ENCODE measurements at places on chromosomes 7 and 10.

DNA sequence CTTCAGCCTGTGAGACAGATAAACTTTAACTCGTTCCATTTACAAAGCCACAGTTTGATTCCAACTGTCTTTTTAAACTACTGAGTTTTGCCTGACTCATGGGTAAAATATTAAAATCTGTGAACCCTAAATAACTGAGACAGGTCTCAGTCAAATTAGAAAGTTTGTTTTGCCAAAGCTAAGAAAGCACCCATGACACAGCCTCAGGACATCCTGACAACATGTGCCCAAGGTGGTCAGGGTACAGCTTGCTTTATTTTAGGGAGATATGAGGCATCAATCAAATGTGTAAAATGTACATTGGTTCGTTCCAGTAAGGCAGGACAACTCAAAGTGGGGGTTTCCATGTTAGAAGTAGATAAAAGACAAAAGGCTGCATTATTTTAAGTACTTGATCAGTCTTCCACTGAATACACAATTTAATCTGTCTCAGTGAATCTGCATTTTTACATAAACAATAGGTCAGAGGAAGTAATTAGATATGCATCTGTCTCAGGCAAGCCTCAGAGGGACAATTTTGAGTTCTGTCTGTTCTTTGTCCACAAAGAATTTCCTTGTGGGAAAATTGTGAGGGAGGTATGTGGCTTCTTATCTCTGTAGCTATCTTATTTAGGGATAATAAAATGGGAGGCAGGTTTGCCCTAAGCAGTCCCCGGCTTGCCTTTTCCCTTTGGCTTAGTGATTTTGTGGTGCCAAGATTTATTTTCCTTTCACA is 11.0 kb upstream of the PIP start:
- DNase-seq, result no peak

- no peak for DNase-seq
Observed at GRCh38 chr10:4194231-4194630, 409.2 kb upstream of the KLF6 start.

- peak; percentile 52 for DNase-seq
Observed at GRCh38 chr10:35259769-35260397, 76.4 kb upstream of the CCNY start.

DNA sequence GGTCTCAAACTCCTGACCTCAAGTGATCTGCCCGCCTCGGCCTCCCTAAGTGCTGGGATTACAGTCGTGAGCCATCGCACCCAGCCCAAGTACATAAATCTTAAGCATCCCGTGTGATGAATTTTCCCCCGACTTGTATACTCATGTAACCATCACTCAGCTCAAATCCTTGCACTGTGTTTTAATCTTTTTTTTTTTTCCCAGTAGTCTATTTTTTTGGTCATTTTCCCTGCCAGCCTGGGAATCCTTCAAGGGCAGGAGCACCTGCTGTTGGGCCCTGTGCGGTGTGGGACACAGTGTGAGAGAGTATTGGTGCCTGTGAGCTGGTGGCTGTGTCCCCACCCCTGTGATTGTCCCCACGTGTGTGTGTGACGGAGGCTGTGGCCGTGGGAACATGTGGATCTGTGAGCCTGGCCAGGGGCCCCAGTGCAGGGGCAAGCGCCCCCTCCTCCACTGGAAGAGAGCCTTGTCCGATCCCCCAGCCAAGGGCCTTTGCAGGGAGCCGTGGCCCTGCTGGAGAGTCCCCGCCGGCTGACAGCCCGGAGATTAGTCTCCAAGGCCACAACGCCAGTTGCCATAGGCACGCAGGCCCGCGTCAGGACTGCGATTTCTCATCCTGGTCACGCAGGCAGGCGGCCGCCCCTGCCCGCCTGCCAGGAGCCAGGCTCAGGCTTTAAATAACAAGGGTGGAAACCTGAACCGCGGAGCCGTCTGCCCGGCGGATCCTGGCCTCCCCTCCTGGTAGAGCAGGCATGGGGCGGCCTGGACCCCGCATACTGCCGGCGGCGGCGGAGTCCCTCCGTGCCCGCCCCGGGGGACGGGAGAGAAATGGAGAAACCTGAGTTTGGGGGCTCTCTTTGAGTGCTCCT is 26.5 kb downstream of the GTF2IRD1 start:
- peak; percentile 67 for DNase-seq

GRCh38 chr10:85265121-85265520 is 936.7 kb downstream of the CCSER2 start:
- no peak for DNase-seq

DNA sequence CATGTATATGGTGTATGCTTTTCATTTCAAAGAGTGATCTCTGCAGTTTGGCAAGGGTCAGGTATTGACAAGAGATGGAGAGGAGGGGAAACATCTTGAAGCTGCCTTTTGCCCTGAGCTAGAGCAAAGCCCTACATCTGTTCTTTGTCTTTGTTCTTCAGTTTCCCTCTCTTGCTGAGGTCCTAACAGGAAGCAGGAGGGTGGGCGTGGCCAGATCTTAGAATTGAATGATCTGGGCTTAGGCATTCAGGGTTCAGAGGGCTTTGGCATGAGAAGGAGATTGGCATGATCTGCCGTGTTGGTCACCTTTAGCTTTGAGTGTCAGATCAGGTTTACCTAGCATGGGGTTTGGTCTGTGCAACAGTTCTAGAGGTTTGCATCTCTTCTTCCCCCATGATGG is 41.3 kb downstream of the LRMDA start:
- DNase-seq, result no peak

DNA sequence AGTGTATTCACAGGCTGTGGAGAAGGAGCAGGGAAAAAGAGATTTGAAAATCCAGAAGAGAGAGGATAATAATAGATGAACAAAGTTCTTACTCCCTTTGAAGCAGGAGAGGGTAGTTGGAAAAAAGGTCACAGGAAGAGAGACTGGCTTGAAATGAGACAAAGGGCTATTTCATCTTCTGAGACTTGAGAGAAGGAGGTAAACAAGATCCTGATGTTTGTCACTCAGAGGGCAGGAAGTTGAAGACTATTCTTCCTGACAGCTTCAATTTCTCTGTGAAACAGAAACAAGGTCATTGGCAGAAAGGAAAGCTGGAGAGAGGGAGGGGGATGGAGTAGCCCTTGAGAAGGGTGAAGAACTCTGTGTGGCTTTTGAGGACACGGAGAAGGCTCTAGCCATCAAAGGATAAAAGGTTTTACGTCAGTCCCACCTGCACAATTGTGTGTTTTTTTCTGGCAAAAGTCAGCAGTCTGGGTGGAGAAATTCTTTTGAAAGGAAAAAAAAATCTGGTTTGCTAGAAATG is 216.1 kb upstream of the STEAP4 start:
- DNase-seq, result no peak

DNA sequence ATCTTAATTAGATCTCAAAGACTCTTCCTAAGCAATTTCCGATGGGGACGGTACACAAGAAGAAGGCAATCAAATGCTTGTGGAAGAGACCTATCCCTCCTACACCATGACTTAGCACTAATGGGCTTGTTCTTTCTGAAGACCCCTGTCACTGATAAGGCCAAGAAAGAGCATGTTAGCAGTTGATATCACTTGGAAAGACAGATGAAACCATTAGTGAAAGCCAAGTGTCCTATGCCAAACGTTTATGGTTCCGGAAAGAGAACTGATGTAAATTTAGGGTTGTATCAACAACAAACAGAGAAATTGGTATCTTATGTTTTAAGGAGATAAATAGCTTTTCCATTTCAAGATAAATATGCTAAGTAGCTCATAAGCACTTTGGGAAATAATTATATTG is 6.5 kb downstream of the UROS start:
- DNase-seq, result no peak

DNA sequence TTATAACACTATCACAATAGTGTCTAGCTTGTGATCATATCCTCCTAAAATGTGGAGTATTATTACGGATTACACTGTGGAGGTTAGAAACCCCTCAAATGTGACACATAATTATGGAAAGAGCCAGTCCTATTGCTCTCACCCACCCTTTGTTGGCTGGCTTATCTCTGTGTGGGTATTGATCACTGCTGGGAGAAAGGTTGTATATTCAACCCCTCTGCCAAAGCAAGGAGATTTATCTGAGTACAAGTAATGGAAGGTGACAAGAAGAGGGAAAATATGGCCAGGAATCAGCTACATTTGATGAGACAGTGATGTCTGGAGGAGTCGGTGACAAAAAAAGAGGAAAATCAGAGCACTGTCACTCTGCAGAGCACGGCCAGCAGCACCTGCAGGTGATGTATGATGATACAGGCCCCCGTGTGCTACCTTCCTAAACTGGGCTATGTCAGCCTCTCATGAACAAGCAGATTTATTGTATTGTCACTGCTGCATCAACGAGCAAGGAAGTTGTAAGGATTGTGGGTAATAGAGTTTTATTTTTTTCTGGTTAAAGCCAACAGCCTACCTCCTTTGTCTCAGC is 235.3 kb downstream of the PHF14 start:
- DNase-seq, result no peak

Measured in BJ (cell line).